ENCODE measurements at places on chromosomes 2 and 18.

GRCh38 chr2:59540864-59541263 is 1012.6 kb downstream of the BCL11A start:
- no peak for DNase-seq

- no peak for DNase-seq
Measured at GRCh38 chr18:58866773-58867150, 2.1 kb downstream of the ZNF532 start.

GRCh38 chr2:95166065-95166763 is 605 bp downstream of the ZNF2 start:
- no peak for DNase-seq

- DNase-seq: no peak
Measured at GRCh38 chr2:163906410-163906809, 170.6 kb upstream of the FIGN start.

DNA sequence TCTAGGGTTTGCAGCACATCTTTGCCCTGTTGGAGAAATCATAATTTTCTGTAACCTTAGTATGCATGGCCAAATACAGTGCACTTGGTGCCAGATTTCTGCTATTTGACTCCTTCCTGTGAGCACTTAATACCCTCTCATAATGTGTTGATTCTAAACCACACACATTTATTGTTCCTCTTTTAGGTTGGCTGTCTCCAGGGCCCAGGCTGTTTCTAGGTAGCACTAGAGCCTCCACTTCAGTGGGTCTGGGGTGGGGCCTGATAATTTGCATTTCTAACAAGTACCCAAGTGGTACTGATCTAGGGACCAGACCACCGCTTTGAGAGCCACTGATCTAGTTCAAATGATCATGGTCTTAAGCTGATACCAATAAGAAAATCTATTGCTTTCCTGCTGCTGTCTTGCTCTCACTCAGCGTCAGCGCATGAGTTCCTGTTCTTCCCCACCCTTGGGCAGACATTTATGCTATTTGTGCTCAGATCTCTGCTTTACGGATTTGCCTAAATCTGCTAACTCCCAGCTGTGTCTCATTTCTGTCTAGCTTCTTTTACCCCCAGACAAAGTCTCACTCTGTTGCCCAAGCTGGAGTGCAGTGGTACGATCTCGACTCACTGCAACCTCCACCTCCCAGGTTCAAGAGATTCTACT is 7.4 kb downstream of the PTRHD1 start:
- no peak for DNase-seq

DNA sequence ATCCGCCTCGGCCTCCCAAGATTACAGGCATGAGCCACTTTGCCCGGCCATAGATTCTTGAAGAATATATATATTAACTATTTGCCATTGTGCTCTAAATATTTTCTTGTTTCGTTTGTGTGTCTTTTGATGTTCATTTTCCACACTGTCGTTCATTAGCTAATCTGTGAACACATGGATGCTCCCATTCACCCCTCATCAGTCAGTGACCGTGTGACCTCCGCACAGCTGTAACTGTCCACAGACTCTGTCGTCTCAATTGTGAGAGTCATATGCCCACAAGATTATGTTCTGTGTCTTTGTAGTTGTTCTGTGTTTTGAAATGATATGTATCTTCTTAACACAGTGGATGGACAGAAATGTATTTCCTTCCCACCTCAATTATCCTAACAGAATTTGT is 29.6 kb downstream of the RAMP1 start:
- no peak for DNase-seq

DNA sequence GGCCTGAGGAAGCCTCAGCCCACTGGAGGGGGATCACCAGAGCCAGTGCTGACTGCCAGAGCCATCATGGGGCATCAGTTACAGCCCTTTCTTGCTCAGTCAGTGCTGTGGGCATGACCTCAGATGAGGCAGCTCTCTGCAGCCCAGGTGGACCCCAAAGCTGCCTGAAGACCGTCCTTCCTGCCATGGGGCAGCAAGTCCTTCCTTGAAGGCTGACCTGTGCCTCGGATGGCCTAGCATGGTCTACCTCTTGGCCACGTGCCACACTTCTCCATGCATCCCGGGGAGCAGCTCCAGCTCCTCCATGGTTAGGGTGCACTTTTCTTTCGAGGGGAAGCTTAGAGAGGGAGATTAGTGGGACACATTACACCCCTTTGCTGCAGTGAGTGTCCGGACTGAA is 233.4 kb downstream of the VAPA start:
- no peak for DNase-seq

DNA sequence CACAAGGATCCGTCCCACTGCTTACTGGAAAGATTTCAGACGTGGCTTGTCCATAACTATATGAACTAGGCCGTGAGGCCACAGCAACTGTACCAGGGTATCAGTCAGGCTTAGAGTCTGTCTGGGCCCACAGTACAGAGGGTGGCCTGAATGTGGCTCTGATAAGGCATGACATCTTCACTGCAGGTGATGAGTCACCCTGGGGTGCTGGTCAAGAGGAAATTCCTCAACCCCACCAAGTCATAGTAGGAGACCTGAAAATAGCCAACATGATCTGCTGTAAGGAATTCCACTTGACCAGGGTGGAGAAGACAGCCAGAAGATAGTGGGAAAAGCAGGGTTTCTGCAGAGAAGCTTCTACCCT is 107.7 kb downstream of the INHBB start:
- DNase-seq: peak; percentile 39

- no peak for DNase-seq
Measured at GRCh38 chr2:160825433-160825832, 331.8 kb upstream of the RBMS1 start.

DNA sequence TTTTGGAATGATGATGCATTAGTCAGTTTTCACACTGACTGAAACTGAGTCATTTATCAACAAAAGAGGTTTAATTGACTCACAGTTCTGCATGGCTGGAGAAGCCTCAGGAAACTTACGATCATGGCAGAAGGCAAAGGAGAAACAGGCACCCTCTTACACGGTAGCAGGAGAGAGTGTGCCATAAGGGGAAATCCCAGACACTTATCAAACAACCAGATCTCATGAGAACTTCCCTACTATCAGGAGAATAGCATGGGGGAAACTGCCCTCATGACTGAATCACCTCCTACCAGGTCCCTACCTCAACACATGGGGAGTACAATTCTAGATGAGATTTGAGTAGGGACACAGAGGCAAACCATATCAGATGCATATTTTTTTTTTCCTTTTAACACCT is 504.5 kb upstream of the VRK2 start:
- DNase-seq: no peak

DNA sequence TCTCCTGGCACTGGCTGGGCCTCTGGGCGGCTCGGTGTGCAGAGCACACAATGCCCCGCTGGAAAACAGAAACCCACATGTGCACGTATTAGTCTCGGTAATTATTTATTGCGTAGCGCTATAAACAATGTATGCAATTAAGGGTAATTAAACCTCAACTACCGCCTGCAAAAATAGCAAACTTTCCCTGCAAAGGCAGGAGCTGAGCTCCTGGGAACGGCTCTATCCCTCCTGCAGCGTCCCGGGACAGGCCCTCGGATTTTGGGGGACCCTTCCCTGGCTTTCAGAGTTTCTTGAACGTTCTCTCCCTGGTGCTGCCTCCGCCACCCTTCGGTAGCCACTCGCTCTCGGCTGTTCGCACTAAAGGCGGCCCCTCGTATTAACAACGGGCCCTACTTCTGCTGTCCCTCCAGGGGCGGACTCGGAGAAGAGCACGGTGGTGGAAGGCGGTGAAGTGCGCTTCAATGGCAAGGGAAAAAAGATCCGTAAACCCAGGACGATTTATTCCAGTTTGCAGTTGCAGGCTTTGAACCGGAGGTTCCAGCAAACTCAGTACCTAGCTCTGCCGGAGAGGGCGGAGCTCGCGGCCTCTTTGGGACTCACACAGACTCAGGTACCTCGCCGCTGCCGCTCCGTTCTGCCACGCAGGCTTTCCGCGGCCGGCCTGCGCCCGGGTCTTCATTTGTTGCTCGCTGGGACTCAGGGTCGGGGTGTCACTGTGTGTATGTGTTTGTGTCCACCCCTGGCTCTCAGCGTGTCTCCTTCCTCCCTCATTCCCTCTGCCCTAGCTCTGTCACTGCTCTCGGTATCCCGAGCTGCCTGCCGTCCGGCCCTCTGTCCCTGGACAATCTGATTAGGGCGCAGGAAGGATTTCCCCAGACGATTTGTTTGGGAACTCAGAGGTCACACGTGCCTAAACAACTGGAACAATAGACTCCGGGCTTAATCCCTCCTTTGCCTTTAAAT is 1.2 kb downstream of the DLX1 start:
- DNase-seq: no peak

Measured in HS-27A (cell line).